ENCODE measurements at places on chromosomes 6 and 20.

- no peak for DNase-seq
These were observed 577.1 kb downstream of the DOK5 start for GRCh38 chr20:55052459-55052858.

GRCh38 chr6:34671367-34671766 is 25.2 kb downstream of the ILRUN start:
- DNase-seq: no peak

- DNase-seq: no peak
These were observed 155.8 kb downstream of the GRM4 start for GRCh38 chr6:33990061-33990541.

GRCh38 chr20:59084041-59084850 is 41.7 kb upstream of the PRELID3B start:
- DNase-seq: no peak

- no peak for DNase-seq
These were observed 31.9 kb downstream of the NCOA3 start for GRCh38 chr20:47533518-47534062.

DNA sequence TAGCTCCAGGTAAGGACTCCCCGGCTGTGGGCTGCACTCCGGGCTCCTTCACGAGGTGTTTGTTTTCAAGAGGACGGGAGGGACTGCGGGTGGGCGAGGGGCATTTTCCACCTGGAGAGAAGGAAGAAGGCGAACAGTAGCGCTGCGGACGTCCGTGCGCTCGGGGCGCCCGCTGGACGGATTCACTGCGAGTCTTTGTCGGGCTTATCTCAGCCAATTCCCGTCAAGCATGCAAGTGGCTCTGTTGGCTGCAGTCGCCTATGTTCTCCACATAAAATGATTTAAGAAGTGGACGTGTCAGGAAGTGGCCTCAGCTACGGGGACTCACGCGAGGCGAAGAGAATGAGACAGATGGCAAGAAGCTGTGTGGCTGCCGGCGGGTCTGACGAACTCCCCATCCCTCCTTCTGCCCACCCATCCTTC is 332 bp downstream of the GRIK2 start:
- DNase-seq: peak; percentile 1

DNA sequence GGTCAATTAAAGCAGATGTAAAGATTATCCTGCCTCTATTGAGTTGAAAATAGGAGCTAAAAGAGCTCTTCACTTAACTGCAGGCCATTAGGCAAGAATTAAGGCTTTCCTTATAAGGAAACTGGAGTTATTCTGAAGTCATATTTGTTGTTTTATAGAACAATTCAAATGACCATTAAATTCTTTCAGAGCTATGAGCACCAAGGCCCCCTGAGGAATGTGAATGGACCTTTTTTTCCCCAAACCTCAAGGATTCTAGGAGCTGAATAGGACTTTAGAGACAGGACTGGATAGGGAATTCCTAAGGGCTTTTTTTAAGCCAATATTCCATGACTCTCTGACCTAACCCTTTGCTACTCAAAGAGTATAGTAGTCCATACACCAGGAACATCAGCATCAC is 565.7 kb upstream of the BTBD3 start:
- DNase-seq: no peak

DNA sequence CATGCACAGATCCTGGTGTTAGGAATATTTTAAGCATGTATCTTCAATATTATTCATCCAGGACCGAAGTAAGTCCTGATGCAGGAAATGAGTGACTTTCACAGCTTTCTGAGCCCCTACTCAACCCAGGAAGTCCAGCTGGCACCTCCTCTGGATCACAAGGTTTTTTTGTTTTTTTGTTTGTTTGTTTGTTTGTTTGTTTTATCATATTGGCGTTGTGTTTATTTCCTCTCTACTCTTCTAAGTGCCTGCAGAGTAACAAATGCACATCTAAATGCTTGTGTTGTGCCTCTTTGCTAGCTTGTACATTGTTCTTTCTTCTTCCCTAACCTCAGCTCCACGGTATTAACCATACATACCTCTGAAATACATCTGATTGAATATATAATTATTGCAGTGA is 594.3 kb upstream of the ADGRB3 start:
- DNase-seq: no peak

DNA sequence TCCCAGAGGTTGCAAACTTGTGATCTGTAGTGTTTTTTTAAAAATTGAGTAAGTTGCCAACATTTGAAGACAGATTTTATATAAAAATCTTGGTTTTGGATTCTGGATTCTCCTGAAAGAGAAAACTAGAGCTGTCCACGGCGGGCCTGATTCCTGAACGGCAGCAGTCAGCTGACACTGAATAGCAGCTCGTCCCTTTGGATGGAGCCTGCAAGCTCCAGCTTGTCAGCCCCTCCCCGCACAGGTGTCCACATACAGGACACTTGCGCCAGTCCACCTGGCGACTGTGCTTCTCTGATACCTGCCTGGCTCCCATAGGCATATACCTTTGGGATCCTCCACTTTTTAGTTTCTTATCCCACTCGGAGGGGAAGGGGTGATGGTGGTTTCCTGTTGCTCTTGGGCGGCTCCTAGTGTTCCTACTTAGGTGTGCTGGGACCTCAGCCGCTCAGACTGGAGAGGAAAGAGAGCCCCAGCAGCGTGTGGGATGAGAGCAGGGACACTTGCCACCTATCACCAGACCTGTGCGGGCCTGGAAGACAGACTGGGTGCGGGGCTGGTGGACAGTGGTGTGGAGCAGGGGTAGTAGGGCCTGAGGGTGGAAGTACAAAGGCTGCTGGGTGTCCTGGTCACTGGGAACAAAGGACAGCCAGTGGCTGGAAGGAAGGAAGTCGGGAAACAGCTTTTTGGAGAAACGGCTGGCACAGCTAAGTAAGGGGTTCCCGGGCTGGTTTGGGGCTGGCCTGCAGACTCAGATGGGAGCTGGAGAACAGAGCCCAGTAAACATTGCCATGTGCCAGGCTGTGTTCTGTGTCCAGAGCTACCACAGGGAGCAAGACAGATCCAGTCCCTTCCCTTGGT is 18.3 kb downstream of the GHRH start:
- DNase-seq: no peak

GRCh38 chr6:113486199-113486598 is 370.9 kb upstream of the MARCKS start:
- DNase-seq: no peak

DNA sequence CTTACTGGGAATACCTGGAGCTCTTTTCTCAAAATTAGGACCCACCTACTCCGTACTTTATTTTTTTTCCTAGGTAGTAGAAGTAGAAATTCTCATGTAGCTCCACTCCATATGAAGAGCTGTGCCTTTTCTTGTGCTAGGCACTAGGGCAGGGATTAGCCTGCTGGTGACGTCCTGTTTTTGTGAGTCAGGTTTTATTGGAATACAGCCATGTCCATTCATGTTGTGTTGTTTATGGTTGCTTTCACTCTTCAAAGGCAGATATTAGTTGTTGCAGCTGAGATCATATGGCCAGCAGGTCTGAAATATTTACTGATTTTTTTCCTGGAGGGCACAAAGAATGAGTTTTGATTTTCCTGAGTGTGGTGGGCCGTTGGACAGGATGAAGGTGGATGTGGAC is 20.5 kb downstream of the XRN2 start:
- no peak for DNase-seq

- DNase-seq: peak; percentile 5
These were observed 45.8 kb downstream of the TM9SF4 start for GRCh38 chr20:32155017-32155981.

DNA sequence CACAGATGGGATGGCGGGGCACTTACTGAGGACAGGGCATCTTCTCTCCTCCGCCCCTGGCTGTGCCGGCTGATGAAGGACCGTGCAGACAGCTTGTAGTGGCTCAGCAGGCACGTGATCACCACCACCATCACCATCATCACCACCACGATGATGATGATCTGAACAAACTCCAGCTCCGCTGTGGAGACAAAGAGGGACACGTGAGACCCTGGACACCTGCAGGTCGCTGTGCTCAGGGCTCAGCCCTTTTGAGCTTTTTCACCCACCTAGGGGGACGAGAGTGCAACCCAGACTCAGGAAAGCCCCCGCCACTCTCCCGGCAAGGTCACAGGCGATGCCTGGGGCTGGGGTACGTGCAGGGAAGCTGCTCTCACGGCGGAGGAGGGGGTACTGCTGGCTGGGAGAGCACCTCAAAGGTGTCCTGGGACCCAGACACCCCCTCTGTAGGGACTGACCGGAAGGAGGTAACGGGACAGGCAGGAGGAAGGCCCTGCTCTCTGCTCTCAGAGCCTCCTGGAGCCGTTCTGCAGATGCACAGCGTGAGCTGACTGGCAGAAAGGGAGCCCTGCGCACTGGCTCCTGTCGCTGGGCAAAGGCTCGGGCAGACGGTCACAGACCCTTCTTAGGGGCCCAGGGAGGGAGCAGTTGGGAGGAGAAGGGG is 39.4 kb upstream of the ZBP1 start:
- no peak for DNase-seq

- DNase-seq: no peak
These were observed 24.4 kb downstream of the TBC1D32 start for GRCh38 chr6:121309768-121310469.

All from T-helper 1 cell (primary cell).